Immature natural killer cell (primary cell): ENCODE measurements at places on chromosomes 7 and 10. TPM values are rescaled to one million over a fixed set of nuclear protein-coding genes. Genes with fewer than 3 reads are reported as not detected.

GRCh38 chr7:35726654-35727053, 31.7 kb upstream of the HERPUD2 start:
- no peak for DNase-seq
- H3K4me3 ChIP-seq = peak overlapping the region; percentile 13
- H3K27me3 ChIP-seq = peaks cover 22% of the 10 kb centered on the region

Gene CHRM2
- not detected for polyA plus RNA-seq

Gene NPY4R
- polyA plus RNA-seq = not detected

Gene CASD1
- 16.1 TPM for polyA plus RNA-seq

DNA sequence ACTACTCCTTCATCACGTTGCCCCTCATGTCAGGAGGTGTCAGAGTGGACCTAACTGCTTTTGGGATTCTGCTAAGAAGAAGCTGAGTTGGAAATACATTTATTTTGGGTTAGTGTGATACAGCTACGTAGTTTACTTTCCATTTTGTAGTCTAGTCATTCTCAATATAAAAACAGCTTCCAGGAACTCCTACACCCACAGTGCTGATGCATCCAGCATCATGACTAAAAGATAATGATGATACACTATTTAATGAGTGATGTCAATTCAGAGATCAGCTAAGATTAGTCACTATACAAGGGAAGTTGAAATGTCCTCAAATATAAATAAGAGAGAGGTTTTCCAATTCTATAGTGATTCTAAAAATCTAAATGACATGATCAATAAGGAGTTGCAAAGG, 264.2 kb upstream of the SLC26A5 start:
- H3K36me3 ChIP-seq = no peaks in the 10 kb centered on the region
- H3K27me3 ChIP-seq = peaks cover under 1% of the 10 kb centered on the region
- no peak overlapping the region for H3K4me3 ChIP-seq
- no peaks in the 10 kb centered on the region for H3K4me1 ChIP-seq
- DNase-seq = no peak

Gene ELAPOR2
- polyA plus RNA-seq = 1.2 TPM
